ENCODE measurements at places on chromosomes 1 and 21. TPM values are rescaled to one million over a fixed set of nuclear protein-coding genes. Genes with fewer than 3 reads are reported as not detected.

The SLC5A9 gene
- total RNA-seq, result not detected

The FCAMR gene
- total RNA-seq, result not detected

The CAMK1G gene
- 0.72 TPM for total RNA-seq

The CSMD2 gene
- total RNA-seq, result 0.36 TPM

The LHX8 gene
- not detected for total RNA-seq

The DMBX1 gene
- not detected for total RNA-seq

The KRTAP19-5 gene
- total RNA-seq, result not detected

The FCN3 gene
- total RNA-seq, result not detected
